Central memory CD4-positive, alpha-beta T cell (primary cell): ENCODE measurements at places on chromosomes 6 and 20.
A peak's percentile ranks its signal among the peaks of the same experiment; 100 is the strongest.

GRCh38 chr6:139882977-139883728 is 508.7 kb upstream of the CITED2 start:
- DNase-seq = no peak

DNA sequence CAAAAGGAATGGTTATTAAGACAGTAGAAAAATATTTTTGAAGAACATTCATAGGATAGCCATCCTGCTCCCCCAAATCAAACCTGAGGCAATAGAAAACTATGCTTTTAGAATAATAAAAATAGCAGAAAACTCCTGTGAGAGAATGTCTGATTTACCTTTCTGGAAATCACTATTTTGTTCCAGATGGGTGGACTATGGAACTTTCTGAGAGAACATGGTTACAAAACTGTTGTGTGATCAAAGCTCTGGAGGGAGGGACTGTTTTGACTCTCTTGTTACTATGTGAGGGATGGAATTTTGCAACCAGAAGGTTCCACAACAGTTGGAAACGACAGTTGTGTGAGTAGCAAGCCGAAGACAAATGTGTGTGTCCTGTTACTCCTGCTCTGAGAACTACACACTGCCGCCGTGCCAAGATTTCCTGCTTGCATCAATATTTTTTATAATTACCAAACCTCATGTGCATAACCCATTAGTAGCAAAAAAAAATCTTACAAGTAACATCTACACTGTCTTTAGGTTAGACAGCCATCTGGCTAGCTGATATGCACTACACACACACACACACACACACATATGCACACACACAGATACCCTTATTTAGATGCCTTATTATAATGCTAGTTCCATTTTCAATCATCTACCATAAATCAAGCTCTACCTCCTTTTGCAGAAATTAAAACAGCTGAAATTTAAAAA is 11.0 kb upstream of the HIVEP1 start:
- no peak for DNase-seq

GRCh38 chr6:163146036-163146435 is 268.5 kb upstream of the QKI start:
- DNase-seq = no peak

DNA sequence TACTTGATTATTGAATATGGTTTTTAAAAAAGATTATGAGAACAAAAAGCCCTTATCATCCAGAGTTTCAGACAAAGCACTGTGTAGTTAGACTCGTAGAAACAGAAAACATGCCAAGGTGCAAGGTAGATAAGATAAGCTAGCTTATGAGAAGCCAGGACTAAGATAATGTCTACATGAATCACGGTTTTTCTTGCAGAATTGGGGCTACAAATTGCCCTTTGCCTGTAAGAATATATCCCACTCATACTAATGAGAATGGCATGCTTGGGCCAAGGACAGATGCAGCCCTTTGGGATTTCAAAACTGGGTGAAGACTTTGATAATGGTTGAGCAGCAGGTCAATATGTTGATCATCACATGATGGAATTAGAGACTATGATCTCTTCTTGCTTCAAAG is 165.3 kb upstream of the PREP start:
- no peak for DNase-seq

DNA sequence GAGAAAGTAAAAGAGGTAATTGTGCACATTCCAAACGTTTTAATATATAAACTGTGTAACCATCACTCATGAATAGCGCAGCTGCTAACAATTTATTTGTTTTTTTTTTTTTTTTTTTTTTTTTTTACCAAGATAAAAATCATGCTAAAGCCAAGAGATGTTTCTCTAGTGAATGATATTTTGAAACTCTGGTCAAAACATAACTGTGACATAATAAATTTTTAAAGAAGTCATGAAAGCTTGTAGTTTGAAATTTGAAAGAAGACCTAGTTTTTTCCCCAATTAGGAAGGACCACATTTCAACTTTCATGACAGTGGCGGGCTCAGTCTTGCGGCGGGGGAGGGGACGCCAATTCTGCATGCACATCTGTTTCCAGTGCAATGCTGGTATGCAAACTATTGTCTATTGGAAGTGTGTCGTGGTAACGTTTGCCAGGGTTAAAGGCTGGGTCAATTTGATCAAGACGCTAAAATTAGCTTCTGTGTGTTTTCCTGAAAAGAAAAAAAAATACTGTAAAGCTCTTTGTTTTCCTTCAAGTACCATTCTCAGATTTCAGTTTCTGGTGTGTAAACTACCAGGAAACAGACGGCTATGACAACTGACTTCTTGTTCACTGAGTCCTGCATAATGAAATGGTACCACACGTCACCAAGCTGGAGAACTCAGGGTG is 211.9 kb downstream of the FOXC1 start:
- no peak for DNase-seq

DNA sequence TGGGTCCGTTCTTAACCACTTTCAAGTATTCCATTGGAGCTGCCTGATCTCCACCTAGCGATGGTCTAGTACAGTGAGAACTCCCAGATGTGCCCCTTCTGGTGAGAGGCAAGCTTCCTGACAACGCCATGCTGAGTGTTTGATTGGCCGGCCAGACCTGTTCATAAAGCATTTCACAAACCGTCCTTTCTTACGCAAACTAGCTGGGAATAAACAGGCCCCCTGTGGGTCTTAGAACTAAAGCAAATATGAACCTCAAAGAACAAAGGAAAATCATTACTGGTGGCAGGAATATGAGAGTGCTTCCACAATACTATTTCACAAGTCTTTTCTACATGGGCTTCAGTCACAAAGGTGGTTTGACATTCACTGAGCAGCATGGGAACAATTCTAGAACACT is 15.6 kb upstream of the GCNT2 start:
- no peak for DNase-seq

GRCh38 chr6:47457370-47457769 is 20.2 kb upstream of the CD2AP start:
- no peak for DNase-seq

- peak; percentile 53 for DNase-seq
These were observed 69.6 kb downstream of the SSR1 start for GRCh38 chr6:7243179-7243981.

GRCh38 chr6:93394471-93394870 is 24.9 kb downstream of the EPHA7 start:
- DNase-seq = no peak

DNA sequence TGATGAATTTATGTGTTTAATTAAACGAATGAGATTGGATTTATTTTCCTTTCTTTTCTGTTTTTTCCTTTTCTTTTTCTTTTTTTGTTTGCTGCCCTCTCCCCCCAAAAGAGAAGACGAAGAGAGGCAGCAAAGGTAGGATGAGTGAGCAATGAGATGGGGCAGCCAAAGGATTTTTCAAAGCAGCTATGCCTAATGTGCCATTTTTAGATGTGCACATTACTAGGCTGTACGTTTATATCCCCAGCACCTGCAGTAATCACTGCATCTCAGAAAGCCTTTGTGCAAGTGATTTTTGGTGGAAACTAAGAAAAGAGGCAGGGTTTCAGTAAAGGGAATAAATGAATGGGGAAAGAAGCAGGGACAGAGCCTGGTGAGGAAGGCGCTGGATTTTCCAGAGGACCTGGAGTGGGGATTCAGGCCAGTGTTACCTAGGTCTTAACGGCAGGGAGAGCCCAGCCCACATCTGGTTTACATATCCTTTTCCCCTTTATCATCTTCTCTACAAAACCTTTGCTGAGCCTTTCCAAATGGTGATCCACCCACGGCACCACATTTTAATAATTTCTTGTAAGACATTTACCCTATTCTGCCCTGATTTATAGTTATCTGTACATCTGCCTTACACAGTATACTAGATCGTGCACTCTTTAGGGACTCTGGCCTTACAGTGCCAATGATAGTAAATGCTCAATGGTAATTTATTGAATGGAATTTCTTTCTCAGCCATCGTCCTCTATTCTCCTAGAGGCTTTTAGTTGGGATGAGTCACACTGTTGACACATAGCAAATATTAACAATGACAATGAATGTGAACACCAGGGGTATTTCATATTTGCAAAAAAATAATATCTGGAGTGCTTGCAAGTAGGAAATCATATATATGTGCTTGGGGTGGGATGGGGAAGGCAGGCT is 38.3 kb upstream of the ATXN1 start:
- no peak for DNase-seq

- no peak for DNase-seq
These were observed 230.6 kb upstream of the SUPT3H start for GRCh38 chr6:45608252-45608913.

DNA sequence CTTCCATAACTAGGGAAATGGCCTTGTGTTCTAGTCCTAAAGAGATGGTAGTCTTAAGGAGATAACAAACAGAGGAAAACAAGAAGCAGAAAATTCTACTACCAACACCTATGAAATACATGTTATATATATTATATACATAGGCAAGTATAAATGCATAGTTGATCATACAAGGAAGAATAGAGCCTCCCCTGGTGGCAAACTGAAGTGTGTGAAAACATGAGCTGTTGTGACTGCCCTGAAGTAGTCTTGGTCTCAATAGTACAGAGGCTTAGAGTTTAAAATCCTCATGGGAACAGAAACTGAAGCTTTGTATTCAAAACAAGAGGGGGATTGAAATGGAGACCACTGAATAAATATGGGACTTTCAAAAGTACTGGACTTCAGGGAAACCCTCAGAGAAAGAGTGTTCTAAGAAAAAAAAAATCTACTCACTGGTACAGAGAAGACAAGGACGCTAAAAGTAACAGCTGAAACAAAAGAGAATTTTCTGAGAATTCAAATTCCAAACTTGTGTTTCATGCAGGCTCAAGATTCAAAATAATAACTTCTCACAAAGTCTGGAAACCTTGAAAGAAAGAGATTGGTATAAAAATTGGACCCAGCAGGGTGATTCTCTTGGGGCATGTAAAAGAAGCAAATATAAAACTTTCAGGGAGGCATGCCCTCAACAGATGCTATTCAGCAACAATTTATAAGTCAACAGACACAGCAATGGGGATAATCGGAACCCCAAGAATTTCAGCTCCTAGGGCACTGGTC is 59.7 kb upstream of the SAMD3 start:
- DNase-seq = peak; percentile 32

DNA sequence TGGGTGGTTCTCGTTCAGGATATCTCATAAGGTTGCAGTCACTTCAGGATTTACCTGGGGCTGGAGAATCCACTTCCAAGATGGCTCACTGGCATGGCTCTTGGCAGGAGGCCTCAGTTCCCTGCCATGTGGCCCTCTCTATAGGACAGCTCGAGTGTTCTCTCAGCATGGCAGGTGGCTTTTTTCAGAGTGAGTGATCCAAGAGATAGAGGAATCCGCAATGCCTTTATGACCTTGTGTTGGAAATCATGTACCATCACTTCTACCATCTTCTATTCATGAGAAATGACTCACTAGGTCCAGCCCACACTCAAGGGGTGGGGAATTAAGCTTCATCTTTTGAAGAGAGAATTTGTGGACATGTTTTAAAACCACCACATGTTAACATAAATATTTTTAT is 37.8 kb downstream of the PPP1R16B start:
- DNase-seq = no peak

DNA sequence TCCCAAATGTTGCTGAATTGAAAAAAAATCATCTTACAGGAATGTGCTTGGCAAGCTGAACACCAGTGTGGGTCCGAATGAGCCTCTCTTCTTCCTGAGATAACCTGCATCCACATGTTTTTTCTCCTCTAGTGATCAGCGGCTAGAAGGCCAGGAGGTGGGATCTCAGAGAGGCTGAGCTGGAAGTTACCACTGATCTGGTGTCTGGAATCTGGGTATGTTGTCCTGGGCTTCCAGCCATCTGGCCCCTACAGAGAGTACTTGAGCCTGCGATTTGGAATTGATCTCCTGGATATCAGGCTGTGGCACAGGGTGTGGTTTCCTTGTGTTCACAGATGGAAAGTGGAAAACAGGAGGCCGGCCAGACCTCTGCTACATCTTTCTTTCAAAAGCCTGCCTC is 35.9 kb downstream of the SULF2 start:
- DNase-seq = no peak

DNA sequence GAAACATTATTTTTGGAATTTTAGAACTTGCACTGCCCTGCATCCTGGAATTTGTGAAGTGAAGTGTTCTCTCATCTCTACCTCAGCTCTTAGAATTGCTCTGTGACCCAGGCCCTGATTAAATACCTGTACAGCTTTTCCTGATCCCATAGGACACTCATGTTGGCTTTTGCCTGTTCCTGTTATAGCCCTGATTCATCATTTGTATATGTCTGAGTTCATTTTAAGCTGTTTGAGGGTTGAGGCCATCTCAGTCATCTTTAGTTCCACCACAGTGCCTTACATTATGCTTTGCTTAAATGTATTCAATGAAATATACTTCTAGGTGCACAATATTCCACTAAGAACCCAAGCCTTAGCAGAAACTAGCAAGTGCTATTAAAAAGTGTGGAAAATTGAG is 26.4 kb downstream of the ZFAND3 start:
- no peak for DNase-seq

GRCh38 chr6:492816-493414 is 101.4 kb downstream of the IRF4 start:
- no peak for DNase-seq

- DNase-seq = no peak
These were observed 1026.6 kb downstream of the EYS start for GRCh38 chr6:64680446-64680845.

GRCh38 chr6:79627422-79627821 is 3.7 kb upstream of the SH3BGRL2 start:
- DNase-seq = no peak
